ENCODE measurements at places on chromosomes 1 and 21.

- DNase-seq: no peak
Measured at GRCh38 chr1:14441302-14441741, 157.2 kb upstream of the KAZN start.

DNA sequence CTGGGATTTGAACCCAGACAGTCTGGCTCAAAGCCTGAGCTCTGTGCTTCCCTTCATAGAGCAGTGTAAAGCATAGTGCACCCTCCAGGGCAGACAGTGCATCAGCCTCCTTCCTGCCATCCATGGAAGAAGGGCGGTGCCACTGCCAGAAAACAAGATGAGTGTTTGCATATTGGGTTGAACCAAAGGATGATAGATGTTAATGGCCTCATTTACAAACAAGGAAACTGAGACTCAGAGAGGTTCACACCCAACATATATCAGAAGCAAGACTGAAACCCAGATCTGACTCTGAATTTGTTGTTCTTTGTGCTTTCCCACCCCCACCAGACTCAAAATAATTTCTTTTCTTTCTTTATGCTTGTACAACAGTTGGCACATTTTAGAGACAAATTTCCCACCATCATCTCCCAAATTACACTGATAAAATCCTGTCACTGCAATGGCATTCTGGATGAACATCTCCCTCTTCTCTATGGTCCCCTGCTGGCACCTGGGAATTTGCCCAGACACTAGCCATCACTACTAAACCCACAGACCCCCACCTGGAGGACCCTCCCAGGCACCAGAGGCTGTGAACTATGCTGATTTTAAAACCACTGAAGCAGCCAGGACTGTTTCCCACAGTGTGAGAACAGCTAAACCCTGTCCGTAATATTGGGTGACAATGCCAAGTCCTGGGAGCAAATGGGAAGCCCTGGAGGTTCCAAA, 45.4 kb upstream of the MPZL1 start:
- no peak for DNase-seq

GRCh38 chr1:209989525-209989924, 51.5 kb downstream of the SYT14 start:
- no peak for DNase-seq

- no peak for DNase-seq
Measured at GRCh38 chr1:32755098-32755809, 52.7 kb upstream of the SYNC start.

DNA sequence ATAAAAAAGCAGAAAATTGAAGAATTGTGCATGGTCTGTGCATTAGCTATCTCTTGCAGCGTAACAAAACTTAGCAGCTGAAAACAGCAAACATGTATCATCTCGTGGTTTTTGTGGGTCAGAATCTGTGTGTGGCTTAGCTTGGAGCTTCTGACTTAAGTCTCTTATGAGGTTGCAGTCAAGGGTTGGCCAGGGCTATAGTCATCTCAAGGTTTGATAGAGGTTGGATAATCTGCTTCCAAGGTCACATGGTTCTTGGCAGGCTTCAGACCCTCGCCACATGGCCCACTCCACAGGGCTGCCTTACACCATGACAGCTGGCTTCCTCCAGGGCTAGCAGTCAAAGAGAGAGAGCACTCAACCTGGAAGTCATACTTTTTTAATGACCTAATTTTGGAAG, 35.9 kb downstream of the CNST start:
- DNase-seq: no peak

- DNase-seq: no peak
Measured at GRCh38 chr1:168285971-168286927, 5.6 kb downstream of the TBX19 start.

DNA sequence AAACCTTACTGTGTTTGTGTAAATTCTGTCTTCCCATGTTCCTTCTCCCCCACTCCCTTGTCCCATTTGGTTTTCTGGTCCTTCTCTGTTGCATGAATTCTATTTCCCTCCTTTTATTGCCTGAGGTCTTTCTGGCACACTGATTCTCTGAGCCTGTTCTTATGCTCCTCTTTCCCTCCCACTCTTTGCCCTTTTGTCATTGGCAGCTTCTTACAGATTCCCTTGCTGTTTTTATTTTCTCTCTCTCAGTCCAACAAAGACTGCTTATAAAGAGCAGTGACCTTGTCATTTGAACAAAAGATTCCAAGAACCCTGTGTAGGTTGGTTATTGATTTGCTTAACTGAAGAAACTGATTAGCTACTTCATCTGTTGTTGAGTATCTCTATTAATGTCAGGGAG, 49.7 kb downstream of the GPR52 start:
- no peak for DNase-seq

DNA sequence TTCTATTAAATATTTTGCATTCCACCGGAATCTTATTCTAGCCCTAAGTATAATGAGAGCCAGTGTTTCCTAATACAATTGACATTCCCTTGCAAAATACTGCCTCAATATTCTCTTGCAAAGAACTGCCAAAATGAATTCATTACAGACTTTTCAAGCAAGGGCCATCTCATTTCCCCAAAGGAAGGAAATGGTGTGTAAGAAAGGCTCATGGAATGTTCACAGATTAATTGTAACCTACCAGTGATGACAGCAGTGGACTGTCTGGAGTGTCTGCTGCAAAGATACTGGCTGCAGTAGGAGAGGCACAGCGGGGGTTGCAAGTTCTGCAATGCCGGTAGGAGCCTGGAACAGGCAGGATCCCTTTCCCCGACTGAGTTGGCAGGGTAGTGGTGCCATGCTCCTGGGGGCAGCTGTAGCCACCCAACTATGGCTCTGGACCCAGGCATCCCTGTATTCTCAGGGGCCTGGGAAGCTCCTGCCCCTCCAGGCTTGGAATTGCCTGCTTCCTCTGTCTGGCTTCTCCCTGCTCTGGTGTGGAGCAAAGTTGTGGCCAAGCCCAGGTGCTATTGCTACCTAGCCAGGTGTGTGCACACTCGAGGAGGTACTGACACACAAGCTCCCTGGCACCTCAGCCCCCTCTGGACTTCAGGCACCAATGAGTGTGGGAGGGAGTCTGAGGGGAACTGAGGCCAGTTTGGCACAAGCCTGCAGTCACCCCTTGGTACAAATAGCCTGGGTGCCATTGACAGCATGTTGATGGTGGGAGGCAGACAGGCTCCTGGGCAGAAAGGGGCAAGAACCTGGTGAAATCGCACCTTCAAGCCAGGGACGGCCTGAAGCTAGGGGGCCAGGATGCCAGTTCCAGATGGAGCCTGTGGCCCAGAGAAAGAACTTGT, 1371.0 kb downstream of the KCNT2 start:
- DNase-seq: no peak

- DNase-seq: no peak
Measured at GRCh38 chr21:35895598-35895997, 164.7 kb downstream of the SETD4 start.

DNA sequence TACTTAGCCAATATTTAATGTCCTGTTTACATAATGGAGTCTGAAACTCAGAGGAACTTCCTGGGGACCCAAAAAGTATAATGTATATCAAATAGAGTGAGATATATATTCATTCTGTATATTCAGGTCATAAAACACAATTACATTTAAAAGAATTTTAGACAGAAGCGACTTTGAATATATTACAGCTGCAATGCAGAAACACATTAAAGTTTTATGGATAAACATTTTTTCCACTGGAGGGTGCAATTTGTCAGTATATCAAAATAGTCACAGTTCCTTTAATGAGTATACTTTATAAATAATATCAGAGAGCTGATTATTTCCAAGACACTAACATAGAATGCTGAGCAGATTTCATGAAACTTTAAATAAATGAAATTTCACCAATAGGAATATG, 43.9 kb upstream of the CRB1 start:
- no peak for DNase-seq

DNA sequence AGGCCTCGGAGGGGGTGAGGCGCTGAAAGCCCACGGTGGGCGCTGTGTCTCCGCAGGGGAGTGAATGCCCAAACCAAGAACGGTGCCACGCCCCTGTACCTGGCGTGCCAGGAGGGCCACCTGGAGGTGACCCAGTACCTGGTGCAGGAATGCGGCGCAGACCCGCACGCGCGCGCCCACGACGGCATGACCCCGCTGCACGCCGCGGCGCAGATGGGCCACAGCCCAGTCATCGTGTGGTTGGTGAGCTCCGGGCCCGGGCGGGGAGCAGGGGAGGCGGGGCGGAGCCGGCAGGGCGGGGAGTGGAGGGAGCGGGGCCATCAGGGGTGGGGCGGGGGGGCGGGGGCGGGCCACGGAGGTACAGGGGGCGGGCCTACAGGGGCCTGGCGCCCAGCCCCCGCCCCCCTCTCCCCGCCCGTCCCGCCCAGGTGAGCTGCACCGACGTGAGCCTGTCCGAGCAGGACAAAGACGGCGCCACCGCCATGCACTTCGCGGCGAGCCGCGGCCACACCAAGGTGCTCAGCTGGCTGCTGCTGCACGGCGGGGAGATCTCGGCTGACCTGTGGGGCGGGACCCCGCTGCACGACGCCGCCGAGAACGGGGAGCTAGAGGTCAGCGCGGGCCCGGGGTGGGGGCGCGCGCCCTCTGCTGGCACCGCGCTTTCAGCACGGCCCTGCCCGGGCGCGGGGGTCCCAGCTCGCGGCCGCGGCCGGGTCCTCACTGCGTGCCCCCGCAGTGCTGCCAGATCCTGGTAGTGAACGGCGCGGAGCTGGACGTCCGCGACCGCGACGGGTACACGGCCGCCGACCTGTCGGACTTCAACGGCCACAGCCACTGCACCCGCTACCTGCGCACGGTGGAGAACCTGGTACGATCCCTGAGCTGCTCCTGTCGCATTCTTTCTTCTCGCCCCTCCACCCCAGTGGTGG, 15.9 kb downstream of the ESPN start:
- peak; percentile 73 for DNase-seq

- no peak for DNase-seq
Measured at GRCh38 chr1:101363891-101364318, 127.1 kb downstream of the S1PR1 start.

- DNase-seq: no peak
Measured at GRCh38 chr1:43430831-43431230, 22.9 kb downstream of the HYI start.

- no peak for DNase-seq
Measured at GRCh38 chr1:7954683-7955082, 6.8 kb upstream of the PARK7 start.

DNA sequence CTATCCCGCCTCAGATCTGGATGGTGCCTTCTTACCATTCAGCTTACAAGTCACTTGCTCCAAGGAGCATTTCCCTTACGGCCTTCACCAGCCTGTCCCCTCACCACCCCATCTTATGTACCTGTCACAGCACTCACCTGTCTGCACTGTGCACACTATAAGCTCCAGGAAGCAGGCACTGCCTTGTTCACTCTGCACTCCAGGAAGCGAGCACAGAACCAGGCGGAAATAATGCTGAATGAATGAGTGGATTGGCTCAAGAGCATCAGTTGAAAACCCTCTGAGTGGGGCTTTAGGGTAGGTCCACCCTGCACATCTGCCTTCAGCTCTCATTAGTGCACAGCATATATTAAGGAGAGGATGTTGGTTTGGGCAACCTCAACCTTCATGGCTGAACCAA, 8.9 kb upstream of the RYR2 start:
- DNase-seq: no peak

GRCh38 chr1:11519629-11520031, 40.7 kb downstream of the DISP3 start:
- no peak for DNase-seq
